Nephron progenitor cell (in vitro differentiated cells): ENCODE measurements at places on chromosomes 2 and 18.

DNA sequence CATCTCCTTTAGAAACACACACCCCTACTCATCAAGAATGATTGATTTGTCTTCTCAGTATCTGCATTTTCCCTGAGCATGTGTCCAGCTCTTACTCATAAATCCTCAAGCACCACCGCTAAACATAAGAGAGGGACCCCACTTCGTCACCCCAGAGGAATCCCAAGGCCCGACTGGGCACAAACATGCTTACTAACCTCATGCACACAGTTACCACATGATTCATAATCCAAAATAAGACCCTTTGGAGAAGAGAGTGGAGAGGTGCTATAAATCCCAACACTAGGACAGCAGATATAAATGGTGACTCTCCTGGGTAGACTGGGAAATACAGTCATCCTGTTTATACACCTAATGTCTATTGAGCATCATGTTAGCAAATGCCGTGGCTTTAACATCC, 843.2 kb upstream of the ID2 start:
- no peak for DNase-seq

DNA sequence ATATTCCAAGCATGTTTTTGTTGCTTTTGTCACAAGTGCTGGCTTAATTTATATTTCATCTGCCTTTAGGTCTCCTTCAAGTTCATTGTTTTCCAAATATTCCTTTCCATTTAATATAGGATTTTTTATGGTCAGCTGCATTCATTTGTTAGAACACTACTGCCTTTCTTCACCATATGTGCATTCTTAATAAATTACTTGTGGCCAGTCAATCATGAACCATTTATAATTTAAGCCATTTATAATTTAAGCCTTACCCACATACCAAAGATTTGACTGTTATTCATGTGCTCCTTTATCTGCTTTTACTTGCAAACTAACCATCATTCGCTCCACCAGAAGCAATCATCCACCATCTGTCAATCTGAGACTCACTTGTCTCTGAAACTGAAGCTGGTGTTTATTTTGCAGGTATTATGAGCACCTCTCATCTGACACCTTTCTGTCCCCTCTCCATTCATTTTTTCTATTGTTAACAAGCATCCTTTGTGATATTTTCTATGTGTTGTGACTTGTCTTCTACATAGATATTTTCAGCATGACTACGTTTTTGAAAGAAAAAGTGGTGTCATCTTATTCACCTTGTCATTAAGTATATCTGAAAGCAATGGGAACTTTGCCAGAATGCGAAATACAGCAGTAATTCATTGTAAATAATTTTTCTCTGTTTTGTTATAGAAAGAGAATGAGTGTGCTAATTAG, 786.8 kb downstream of the KCNJ3 start:
- DNase-seq: no peak

DNA sequence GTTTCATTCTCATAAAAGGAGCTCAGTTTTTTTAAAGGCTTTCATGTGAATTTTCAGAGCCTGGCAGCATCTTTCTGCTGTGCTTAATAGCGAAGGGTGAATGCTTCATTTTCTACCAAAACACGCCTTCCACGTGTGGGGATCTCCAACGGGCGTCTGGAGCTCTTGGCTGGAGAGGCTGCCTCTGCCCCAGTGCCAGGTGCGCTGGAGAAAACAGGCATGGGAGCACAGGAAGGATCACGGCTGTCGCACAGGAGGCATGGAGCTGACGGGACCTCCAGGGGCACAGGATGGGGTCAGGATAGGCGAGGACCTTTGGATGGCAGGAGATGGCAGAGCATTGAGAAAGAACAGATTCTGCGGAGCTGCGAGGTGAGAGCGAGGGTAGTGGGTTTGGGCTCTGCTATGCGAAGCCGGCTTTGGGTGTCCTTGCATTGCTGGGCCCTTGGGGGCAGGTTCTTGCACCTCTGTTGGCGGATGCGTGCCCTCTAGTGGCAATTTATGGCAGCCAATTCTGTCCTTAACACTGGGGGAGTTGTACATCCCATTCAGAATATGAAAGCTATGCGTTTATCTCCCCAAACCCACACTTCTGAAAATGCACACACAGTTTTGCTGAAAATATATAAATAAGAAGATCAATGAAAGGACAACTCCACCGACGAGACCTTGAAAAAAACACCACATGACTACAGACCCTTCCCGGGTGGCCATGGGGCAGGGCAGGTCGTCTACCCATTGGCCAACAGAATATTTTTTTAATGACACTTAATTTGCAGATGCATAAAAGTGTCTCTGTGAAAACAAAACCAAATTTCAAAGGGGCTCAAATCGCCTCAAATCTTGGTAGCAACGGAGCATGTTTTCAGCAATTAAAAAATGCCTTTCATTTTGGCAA, 90.4 kb upstream of the SLC35G4 start:
- peak; percentile 69 for DNase-seq

- DNase-seq: no peak
These were observed 2.4 kb upstream of the SMAD7 start for GRCh38 chr18:48953104-48953706.

GRCh38 chr2:99421469-99421868, 68.3 kb downstream of the REV1 start:
- DNase-seq: no peak

DNA sequence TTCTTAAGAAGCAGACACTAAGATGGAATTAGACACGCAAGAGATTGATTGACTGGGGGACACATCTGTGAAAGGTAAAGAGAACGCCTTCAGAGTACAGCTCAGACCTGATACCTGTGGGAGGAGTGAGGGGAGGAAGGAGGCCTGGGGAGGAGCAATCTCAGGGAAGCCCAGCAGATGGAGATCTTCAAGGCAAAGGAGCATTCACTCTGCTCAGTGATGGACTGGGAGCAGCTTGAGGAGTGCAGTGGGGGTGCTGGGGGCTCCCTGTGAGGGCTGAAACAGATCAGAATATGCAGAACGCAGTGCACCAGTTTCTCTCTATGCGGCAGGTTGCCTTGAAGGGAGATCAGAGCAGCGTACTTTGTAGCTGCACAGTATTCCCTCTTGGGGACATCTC, 103.7 kb upstream of the ATP8B1 start:
- DNase-seq: no peak

GRCh38 chr18:58866066-58866772, 1.5 kb downstream of the ZNF532 start:
- no peak for DNase-seq

- no peak for DNase-seq
These were observed 205.1 kb upstream of the DPP10 start for GRCh38 chr2:114237331-114237730.

- DNase-seq: no peak
These were observed 136.5 kb downstream of the PRPF40A start for GRCh38 chr2:152580714-152581113.

GRCh38 chr2:237854295-237854694, 5.1 kb upstream of the RAMP1 start:
- no peak for DNase-seq

GRCh38 chr2:98419977-98420725, 24.5 kb upstream of the INPP4A start:
- no peak for DNase-seq

- no peak for DNase-seq
These were observed 30.5 kb downstream of the LAMA3 start for GRCh38 chr18:23719634-23720201.

DNA sequence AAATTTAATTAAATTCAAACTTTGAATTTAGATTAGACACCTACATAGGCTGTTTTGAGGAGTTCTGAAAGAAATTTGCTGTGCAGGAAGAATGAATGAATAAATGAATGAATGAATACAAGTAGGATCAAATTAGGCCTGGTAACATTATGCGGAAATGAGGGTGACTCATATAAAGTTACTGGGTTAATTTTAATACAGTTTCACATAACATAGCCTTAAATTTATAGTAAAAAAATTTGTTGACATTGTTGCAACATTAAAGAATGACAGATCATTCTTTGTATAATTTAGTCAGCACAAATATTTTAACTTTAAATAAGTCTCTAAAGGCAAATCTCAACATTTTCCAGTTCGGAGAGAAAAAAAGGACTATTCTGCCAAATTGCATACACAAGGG, 1293.1 kb upstream of the SLC39A10 start:
- DNase-seq: no peak

DNA sequence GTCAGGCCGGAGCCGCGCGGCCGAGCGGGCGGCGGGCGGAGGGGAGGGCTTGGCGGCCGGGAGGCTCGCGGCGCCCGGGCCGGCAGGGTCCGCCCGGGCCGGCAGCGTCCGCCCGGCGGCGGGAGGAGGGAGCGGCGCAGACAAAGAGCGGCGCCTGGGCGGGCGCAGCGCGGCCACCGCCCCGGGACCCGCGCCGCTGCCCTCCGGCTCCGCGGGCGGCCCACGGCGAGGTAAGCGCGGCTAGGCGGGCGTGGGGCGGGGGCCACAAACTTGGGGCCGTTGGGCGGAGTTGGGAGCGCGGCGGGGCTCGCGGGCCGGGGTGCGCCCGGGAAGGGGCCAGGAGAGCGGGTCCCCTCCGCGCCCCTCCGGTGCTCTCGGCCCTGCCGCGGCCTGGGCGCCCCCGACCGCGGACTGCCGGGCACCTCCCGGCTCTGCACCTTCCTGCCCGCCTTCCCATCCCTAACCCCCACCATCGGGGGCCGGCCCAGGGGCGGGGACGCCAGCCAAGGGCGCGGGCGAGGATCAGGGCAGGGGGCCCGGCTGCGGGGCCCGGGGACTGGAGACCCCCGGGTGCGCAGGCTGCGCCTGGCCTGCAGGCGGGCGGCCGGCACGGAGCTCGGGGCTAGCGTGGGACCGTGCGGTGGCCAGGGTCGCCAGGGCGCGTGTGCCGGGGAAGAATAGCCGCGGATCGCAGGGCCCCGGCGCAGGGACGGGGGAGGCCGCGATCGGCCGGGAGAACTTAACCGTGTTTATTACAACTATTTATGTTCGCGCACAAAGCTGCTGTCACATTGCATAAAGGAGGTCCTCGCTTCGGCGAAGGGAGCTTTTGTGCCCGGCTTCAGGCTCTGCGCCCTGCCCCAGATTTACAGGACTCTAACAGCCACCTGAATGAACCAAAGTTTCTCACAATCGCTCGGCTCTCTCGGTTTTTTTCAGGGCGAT, at the start of gene NCK2:
NCK2 (plus strand) TSS at position 4 of the 945 bp plus-strand sequence. CDS start 110,152 bp downstream, outside the sequence.
- DNase-seq: peak; percentile 62

GRCh38 chr2:212628586-212628985, 90.0 kb upstream of the ERBB4 start:
- no peak for DNase-seq

DNA sequence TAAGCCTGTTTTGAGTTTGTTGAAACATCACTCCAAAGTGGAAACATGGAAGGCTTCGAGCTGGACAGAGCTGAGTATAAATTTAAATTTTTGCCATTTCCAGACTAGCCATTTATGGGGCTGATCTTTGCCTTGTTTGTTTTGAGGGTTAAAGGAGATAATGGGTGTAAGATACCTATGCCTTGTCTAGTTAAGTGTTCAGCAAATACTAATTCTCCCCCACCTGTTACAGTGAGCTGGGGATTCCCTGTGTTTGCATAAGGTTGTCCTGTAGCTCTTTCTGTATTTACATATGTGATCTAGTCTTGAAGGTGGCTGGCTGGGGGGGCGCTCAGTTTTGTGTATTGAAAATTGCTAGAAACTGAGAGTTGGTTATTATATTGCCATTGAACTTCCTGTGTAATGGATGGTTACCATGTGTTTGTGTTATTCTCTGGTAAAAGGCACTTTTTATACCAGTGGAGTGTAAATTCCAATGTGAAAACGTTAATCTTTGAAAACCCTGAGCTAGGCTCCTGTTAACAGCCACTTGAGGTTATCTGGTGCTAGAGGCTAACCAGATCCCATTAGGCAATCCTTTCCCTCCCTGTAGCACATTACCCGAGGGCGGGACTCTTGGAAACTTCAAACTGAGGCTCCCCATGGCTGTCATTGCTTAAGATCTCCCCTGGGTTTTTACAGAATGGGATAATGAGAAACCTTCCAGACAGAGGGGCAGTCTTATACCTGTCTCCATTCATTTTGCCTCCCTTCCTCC, 26.7 kb downstream of the TANC1 start:
- no peak for DNase-seq
